ENCODE measurements at places on chromosomes 16 and 17.

DNA sequence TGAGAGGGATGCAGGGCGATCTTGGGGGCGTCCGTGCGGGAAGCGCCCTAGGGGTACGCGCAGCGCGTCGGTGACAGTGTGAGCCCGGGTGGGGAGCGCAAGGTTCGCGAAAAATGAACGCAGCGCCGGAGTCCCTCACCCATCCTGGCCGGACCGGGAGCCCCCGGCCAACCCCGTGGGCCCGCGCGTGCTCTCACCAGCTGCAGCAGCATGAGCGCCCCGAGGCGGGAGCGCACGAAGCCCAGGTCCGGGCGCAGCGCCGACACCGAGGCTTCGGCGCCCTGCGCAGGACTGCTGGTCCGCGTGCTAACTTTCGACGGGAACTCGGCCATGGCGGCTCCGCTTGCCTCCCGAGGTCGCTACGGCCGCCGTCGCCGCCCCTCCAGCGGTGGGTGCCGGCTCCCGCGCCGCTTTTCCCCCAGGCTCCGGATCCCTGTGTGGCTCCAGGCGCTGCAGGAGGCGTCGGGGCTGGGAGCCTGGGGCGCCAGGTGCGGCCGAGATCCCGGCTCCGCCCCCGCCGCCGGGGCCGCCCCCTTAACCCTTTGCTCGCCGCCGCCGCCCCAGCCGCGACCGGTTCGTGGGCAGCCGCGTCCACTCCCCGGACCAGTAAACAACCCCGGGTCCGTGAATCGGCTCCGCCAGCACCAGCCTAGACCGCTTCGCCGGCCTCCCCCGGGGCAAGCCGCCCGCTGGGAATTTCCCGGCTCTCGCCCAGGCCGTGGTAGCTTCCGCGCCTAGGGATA, at the start of gene PLLP:
TSS of gene PLLP (minus strand) at position 464 of the 743 bp plus-strand sequence. CDS start at position 332, 132 bp downstream.
- peak; percentile 74 for DNase-seq

GRCh38 chr16:14341324-14342225, 270.5 kb downstream of the MRTFB start:
- no peak for DNase-seq

DNA sequence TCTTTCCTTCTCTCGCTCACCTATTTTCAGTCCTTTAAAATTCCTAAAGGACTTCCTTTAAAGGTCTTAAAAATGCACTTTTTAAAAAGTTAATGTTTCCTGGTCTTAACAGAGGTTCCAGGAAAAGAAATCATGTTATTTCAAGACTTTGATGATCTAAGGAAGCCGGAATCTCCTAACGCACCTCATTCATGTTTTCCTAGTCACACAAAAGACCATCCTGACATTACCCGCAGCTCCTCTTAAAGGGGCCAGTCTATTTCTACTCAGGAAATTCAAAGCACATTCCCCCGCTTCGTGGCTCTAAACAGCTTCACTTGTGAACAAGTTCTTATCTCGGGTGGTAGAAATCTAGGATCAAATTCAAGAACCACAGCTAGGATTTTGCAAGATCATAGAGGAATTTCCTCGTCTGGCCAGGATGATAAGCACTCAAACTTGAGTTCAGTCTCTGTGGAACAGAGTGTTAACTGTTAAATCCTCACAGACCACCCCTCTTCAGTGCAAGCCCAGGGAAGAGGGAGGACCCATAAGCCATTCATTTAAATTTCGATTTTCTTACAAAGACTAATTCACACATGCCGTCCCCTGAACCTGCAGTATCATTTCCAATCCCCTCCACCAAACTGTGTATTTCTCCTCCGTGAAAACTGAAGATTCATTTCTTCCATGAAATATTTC, 137.1 kb upstream of the AXIN2 start:
- DNase-seq, result peak; percentile 59

- no peak for DNase-seq
Observed at GRCh38 chr17:65103896-65104295, 33.3 kb upstream of the RGS9 start.

DNA sequence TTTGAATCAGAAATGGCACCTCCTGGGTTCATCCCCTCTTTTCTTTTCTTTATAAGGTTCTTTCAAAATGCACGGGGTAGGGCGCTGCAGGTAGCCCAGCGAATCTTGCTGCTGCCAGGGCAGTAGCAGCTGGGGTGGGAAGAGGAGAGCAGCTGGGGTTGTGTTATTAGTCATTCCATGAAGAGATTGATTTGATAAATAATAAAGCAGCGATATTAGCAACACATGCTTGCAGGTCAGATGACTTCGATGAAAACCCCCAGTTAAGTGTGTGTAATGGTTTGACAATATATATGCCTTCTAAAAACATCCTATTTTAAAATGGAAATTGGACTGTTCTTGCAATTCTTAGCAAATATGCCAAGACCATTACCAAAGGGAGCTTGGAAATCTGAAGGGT, 200.7 kb downstream of the CCDC182 start:
- peak; percentile 74 for DNase-seq

DNA sequence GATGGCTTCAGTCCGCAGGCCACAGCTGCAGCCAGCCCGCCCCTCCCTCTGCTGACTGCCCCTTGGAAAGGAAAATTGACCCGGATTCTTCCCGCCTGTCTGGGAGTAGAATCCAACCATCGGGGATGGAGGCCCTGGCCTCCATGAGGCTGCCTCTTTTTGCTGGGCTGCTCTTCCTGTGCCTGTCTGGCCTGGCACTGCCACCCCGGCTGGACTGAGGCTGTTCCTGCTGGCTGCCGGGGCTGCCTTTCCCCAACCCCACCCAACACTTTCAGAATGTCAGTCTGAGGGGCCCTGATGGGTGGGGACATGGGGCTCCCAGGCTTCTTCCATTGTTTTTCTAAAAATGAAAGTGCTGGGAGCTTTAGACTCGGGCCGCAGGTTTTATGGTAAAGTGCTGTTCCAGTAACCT, 7.3 kb downstream of the BAHCC1 start:
- DNase-seq, result peak; percentile 85

DNA sequence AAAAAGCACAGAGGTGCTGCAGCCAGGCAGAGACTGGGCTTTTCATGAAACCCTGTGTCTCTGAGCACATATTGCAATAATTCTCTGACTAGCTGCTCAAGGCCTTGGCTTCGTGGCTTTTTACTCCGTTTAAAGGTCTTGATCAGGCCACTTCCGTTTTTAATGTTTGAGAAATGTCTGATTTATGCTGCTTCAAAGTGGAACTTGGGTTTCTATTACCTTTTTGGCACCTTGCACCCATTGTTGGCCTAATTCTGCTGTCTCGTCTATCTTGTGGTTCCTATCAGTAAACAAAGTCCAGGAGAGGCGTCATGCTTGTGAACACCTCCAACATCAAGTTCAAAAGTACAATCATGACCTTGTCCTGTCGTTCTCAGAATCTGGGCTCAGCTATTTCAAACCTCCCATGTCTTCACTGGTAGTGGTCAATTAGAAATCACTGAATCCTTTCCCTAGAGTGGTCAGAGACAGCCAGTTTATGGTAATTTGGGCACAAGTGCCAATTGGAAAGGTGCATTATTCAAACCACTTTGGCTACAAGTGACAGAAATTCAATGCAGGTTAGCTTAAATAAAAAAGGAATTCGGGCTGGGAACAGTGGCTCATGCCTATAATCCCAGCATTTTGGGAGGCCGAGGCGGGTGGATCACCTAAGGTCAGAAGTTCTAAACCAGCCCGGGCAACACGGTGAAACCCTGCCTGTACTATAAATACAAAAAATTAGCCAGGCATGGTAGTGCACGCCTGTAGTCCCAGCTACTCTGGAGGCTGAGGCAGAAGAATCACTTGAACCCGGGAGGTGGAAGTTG, 33.3 kb upstream of the METTL9 start:
- no peak for DNase-seq

- DNase-seq, result peak; percentile 72
Observed at GRCh38 chr17:77957235-77957856, 1.2 kb upstream of the TNRC6C start.

DNA sequence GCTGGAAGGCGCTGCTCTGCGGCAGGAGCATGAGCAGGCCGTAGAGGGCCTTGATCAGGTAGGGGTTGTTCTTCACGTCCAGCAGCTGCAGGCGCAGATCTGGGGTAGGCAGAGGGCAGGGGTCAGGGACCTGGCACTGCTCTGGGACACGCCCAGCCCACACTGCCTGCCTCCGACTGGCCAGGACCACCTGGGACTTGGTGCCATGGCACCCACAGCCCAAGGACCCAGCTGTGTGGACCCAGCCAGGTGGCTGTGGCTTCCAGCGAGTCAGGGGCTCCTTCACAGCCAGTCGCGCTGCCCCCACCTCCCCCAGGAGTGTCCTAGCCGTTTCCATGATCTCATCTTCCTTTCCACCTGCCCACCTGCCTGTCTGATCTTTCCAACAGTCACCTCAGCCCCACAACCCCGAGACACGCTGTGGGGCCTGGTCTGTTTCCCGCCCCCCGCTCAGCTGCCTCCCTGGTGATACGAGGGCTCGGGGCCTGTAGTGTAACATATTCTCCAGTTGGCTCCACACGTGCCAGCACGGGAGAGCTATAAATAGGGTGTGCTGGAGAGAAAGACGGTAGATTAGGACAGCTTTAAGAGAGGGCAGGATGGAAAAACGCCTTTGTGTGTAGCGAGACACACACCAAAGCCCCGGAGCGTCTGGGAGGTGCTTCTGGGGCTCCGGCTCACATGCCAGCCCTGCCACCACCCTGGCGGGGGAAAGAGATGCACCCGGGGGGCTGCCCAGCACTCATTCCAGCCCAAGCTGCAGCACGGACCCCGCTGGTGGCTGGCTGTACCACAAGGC, 7.2 kb upstream of the MTSS2 start:
- no peak for DNase-seq

- no peak for DNase-seq
Observed at GRCh38 chr17:50359005-50359699, 13.2 kb downstream of the XYLT2 start.

All from eye (tissue), 1 donor.